ENCODE measurements at places on chromosomes 11 and 22.

- no peak for DNase-seq
These were observed 589 bp upstream of the NDUFC2 start for GRCh38 chr11:78080084-78080817.

GRCh38 chr22:22887621-22888503, at the start of gene IGLL5:
Gene IGLL5, plus strand, starts transcription at chr22:22887816. Its CDS starts 238 bp downstream, at chr22:22888054.
- no peak for DNase-seq

GRCh38 chr22:27663812-27664211, 137.7 kb downstream of the MN1 start:
- no peak for DNase-seq

- no peak for DNase-seq
These were observed 35.3 kb downstream of the IL18 start for GRCh38 chr11:112128483-112129121.

DNA sequence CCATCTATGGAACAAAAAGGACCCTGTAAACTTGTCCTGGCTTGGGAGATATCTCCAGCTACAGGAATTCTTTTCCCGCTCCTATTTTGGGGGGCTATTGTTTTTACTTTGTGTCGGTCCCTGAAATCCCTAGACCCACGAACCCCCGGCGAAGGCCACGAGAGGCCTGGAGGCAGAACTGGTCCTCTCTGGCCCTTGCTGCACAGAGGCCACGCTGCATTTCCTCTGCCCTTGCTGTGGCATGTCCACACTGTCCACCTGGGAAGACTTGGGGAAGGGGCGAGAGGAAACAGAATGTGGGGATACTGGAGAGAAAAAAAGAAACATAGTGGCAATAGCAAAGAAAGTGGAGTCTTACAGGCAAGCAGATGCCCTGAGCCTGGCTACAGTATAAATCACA, 2.3 kb upstream of the ANO1 start:
- DNase-seq = no peak

- no peak for DNase-seq
These were observed 27.6 kb downstream of the RCOR2 start for GRCh38 chr11:63889344-63889743.

GRCh38 chr11:29025001-29025400, 916.8 kb downstream of the METTL15 start:
- DNase-seq = no peak

DNA sequence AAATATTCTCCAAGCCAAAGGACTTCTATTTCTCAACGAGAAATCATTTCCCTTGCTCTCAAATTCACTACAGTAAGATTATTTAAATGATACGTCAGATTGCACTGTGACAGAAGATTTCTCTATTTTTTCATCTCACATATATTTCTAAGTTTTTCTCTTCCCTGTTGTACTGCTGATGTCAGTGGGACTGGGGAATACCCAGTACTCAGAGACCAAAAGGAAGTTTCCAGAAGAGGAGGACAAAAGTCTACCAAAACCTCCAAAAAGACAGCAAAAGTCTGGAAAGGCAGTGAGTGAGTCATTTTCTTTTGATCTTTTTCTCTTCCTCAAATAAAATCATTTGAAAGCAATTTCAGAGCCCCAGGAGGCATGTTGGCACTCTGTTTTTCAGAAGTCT, 149.8 kb upstream of the PITPNB start:
- no peak for DNase-seq

DNA sequence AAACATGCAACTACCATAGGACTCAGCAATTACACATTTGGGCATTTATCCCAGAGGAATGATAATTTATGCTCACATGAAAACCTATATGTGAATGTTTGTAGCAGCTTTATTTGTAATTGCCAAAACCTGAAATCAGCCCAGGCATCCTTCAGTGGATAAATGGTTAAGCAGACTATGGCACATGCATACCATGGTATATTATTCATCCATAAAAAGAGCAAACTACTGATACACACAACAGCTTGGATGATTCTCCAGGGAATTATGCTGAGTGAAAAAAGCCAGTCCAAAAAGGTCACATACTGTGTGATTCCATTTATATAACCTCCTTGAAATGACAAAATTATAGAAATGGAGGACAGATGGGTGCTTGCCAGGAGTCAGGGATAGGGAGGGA, 86.7 kb downstream of the ALX4 start:
- DNase-seq = no peak

GRCh38 chr11:7167976-7168740, 79.4 kb downstream of the RBMXL2 start:
- no peak for DNase-seq

GRCh38 chr11:120400564-120401364, 64.6 kb downstream of the ARHGEF12 start:
- DNase-seq = no peak

DNA sequence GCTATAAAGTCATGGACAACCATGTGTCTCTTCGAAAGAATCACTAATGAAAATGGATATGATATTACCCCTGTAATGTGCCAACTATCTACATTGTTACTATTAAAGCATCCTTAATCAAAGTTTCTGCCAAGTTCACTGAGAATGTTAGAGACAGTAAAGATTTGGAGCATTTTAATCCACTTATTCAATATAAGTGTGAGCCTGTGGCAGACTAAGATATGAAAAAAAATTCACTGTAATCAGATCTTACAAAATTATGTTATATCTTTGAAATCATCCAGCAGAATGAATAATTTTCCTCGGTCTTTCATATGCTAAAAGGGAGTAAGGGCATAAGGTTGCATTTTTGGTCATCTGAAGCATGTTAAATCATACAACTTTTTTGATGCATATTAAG, 49.9 kb downstream of the MAML2 start:
- no peak for DNase-seq

DNA sequence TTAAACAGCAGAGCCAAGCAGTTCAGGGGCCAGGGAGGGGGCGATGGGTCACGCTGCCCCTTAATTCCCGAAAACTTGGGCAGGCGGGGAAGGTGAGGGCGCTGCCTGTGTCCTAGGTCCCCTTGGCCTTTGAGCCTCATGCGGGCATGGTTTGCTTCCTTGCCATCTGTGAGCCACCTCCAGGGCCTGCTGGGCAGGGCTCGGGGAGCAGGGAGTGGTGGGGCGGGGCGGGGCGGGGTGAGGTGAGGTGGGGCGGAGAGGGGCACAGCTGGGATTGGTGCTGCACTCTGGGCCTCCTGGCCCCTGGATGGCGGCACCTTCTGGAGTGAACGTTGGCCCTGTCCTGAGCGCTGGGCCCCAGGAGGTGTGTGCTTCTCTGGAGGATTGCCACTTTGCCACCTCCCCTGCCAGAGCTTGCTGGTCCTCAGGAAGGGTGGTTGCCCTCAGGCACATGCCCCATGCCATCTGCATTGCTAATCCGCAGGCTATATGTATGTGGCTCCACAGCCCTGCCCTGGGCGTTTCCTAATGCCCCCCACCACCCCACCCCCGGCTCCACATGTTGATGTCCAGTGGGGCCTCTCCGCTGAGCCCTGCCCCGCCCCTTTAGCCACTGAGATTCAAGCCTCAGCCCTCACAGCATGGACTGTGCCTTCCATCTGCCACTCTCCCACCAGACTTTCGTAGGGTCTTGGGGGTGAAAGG, 352.5 kb downstream of the TBC1D22A start:
- DNase-seq = no peak

DNA sequence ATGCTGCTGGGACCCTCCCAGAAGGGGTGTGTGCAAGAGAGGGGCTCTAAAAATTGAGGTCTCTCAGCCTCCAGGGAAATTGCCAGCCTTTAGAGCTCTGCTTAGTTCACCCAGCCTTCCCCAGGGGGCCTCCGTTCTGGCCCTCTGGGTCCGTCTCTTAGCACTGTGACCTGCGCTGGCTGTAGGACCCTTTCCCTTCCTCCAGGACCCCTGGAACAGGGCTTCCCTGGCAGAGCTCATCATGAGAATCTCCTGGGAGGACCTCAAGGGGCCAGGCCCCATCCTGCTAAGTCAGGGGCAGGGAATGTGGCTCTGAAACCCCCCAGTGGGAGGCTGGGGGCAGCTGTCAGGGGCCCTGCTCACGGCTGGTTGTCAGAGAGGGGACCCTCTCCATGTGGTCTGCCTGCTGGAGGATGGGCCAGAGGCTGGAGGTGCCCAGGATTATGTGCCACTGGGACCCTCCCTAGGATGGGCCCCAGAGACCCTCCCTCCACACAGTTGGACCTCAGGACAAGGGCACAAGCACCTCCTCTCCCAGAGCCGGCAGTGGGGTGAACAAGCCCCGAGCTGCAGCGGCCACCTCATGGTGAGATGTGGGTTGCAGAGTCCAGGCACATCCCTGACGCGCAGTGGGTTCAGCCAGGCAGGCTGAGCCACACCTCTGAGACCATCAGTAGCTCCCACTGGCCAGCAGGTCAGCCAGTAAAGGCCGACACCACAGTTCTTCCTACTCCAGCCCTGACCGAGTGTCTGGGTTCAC, 27.1 kb upstream of the GAL start:
- no peak for DNase-seq
